ENCODE measurements at places on chromosomes 12 and 14. TPM values are rescaled to one million over a fixed set of nuclear protein-coding genes. Genes with fewer than 3 reads are reported as not detected.

Gene SPRYD3
- total RNA-seq: 40.6 TPM

Gene SIX1
- total RNA-seq: not detected

Gene CLSTN3
- 6.4 TPM for total RNA-seq

Gene MARCHF9
- 9.1 TPM for total RNA-seq

Gene PLEKHG7
- total RNA-seq: not detected

Gene CYP46A1
- not detected for total RNA-seq

Gene FBLN5
- 1.4 TPM for total RNA-seq

Gene LHX5
- 1.2 TPM for total RNA-seq
